Lung (tissue), 17 donors: ENCODE measurements at places on chromosomes 13 and 19. TPM values are rescaled to one million over a fixed set of nuclear protein-coding genes. Genes with fewer than 3 reads are reported as not detected.

The PSG7 gene
- total RNA-seq = not detected

The RASIP1 gene
- 32.8 TPM for total RNA-seq

The C1QTNF9B gene
- total RNA-seq = 0.21 TPM

The FBXO27 gene
- total RNA-seq = 18.0 TPM

The CPB2 gene
- 16.7 TPM for total RNA-seq

The CGB7 gene
- 0.21 TPM for total RNA-seq

The POLD1 gene
- 20.2 TPM for total RNA-seq

DNA sequence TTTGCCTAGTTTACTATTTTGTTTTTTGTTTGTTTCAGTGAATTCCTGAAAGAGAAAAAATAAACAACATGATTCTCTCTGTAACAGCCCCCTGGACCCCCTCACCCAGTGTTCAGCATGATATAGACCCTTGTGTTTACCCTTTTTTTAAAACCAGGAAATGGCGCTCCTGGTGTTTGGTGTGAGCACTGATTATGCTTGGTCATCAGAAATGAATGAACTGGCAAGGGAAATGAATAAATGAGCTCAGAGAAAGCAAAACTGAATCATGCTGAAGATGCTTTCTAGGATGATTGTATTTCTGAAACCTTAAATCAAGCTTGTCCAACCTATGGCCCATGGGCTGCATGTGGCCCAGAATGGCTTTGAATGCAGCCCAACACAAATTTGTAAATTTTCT lies 22.1 kb downstream of the WASF3 start:
- H3K27ac ChIP-seq = no peak overlapping the region
- no peaks in the 10 kb centered on the region for H3K27me3 ChIP-seq
- no peak overlapping the region for H3K4me3 ChIP-seq
- no peaks in the 10 kb centered on the region for H3K36me3 ChIP-seq
- H3K4me1 ChIP-seq = no peaks in the 10 kb centered on the region

DNA sequence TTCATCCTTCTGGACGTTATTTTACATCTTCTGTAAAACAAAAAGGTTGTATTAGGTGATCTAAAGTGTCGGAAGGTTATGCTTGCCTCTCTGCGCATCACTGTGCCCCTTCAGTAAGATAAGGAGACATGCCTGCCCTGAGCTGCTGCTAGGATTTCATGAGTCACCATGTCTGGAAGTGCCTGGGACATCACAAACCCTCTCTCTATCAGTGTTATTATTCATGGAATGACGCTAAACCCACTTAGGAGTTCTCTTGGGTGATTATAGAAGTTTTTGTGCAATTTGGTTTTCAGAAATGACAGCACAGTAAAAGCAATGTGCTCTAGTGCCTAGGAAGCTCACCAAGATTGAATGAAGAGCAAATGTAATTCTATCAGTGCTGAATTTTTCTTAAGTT lies 617.7 kb downstream of the DCT start:
- H3K4me1 ChIP-seq = no peaks in the 10 kb centered on the region
- no peaks in the 10 kb centered on the region for H3K36me3 ChIP-seq
- H3K27me3 ChIP-seq = no peaks in the 10 kb centered on the region
- DNase-seq = no peak

- peak overlapping the region; percentile 92 for H3K27ac ChIP-seq
- no peak overlapping the region for H3K4me3 ChIP-seq
- DNase-seq = peak; percentile 15
- no peaks in the 10 kb centered on the region for H3K27me3 ChIP-seq
- H3K4me1 ChIP-seq = peaks cover 50% of the 10 kb centered on the region
Measured at GRCh38 chr19:2167896-2168618, 4.3 kb downstream of the DOT1L start.

DNA sequence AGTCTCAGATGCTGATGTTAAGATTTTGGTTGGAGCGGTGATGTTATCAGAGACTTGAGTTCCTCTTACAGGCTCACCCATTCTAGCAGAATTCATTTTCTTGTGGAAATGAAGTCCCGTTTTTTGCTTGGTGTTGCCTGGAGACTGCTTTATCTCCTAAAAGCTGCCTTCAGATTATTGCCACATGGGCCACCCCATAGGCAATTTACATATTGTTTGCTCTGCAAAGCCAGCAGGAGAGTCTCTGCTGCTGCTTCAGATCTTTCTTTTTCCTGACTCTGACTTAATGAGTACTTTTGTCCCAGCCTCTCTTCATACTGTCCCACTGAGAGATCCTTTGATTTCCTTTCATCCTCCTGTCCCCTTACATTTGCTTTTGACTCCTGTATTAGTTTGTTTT lies 114.6 kb downstream of the TDRD3 start:
- no peak for DNase-seq
- peaks cover 11% of the 10 kb centered on the region for H3K36me3 ChIP-seq
- H3K27me3 ChIP-seq = no peaks in the 10 kb centered on the region
- no peaks in the 10 kb centered on the region for H3K4me1 ChIP-seq
- H3K27ac ChIP-seq = no peak overlapping the region

GRCh38 chr19:48739404-48740163 lies 826 bp downstream of the RASIP1 start:
- peak overlapping the region; percentile 74 for H3K4me3 ChIP-seq
- peak overlapping the region; percentile 80 for H3K27ac ChIP-seq
- H3K27me3 ChIP-seq = peaks cover 9% of the 10 kb centered on the region
- H3K4me1 ChIP-seq = no peaks in the 10 kb centered on the region
- peaks cover 7% of the 10 kb centered on the region for H3K36me3 ChIP-seq
- DNase-seq = no peak

DNA sequence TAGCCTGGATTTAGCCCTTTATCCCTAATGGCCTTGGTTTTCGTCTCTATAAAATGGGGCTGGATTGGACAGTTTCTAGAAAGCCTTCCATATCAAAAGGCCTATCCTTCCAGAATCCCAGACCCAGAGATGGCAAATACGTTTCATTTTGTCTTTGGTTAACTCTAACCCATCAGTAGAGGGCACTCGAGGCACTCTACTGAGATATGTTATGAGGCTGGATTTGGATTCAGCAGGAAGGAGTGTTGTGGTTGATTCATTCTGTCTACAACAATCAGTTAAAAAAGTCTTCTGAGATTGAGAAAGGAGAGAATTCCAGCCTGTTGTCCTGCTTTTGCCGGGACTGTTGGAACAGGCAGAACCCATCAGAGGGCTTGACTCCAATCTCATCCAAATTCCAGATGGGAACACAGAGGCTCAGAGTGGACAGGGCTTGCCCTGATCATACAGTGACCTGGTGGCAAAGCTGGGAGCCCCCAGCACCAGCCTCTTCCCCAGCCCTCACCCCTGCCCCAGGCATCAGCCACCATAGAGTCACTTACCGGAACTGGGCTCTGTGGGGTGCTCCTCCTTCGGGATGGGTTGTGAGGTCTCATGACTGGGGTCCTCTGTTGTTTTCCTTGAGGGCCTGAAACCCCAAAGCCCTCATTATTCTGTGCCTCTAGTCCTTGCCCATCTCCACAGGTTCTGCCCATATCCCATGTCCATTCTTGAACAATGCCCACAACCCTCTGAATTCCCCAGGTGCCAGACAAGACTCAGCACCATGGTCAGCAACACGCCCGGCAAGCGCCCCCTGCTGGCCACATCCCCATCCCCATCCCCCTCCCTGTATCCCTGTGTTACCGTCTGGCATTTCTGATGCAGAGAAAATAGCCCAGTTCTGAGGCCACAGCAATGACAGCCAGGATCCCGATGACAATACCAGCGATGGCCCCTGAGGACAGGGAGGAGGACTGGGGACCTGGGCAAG lies 12.3 kb upstream of the ZNF180 start:
- H3K4me1 ChIP-seq = peaks cover 2% of the 10 kb centered on the region
- no peaks in the 10 kb centered on the region for H3K27me3 ChIP-seq
- DNase-seq = no peak
